Inflammatory macrophage treated with lipopolysaccharide for 4 hours (primary cell): ENCODE measurements at places on chromosomes 13 and 19.

- no peak for DNase-seq
These were observed 5.1 kb downstream of the DNMT1 start for GRCh38 chr19:10189616-10190015.

GRCh38 chr13:50572129-50572528, 271.4 kb downstream of the DLEU7 start:
- DNase-seq = no peak

DNA sequence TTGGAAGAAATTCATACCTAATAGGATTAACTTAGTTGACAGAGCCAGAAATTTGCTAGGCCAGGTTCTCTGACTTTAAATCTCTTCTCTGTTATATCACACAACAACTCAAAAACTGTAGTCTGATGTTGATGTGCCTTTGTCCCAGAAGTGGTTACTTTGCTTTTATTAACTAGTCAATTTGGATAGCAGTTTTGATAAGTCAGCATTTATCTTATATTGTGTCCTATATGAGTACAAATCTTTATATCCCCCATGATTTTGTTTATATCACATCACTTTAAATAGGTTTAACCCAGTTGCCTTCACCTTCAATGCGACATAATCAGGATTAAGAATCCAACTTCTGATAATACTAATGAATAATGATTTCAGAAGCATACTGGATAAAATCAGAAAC, 459.3 kb downstream of the GPC6 start:
- DNase-seq = no peak

- peak; percentile 33 for DNase-seq
These were observed 758 bp upstream of the CACNG7 start for GRCh38 chr19:53908106-53908934.

DNA sequence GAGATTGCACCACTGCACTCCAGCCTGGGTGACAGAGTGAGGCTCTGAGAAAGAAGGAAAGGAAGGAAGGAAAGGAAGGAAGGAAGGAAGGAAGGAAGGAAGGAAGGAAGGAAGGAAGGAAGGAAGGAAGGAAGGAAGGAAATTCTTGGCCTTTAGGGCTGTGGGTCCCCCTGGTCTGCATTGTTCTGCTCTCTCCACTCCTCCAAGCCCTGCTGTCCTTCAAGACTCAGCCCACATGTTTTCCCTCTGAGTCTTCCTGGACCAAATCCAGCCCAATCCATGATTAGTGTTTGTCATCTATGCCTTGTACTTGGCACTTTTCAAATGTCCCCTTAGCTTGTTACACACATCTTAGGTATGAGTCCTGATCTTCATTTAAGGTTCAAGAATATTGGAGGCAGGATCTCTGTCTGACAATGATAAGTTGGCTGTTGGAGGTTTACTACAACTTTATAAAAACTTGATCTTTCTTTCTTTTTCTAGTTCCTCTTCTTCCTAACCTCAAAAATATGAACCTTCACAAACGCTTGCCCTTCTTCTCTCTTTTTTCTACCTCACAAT, 48.8 kb upstream of the INTS6 start:
- DNase-seq = peak; percentile 16

DNA sequence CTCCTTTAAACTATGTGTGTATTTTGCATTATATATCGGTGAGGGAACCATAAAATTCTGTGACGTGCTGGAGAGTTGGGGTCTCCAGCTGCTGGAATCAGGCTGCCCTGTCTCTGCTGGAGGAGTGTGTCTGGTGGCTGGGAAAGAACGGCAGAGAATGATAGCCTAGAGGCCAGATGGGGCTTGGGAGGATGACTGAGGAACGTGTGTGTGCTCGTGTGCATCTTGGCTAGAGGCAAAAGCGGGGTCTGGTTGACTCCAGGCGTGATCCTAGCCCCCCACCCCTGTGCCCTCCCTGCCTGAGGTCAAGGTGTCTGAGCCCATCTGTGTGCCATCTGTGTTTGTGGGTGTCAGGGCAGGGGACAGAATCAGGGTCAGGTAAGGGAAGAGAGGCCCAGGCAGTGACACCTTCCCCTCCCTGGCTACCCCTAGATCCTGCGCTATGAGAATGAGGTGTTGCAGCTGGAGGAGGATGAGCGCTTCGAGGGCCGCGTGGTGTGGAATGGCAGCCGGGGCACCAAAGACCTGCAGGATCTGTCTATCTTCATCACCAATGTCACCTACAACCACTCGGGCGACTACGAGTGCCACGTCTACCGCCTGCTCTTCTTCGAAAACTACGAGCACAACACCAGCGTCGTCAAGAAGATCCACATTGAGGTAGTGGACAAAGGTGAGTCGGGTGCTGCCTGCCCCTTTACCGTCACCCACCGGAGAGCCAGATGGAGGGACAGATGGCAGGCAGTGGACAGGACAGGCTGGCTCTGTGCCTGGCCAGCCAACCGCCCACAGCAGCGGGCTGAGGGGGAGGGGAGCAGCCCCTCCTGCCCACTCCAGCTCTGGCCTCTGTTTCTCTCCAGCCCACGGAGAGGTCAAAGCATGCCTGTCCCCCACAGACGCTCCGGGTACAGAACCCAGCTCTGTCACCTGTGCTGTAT, 3.1 kb downstream of the SCN1B start:
- no peak for DNase-seq
